Cerebellum (tissue), 4 donors: ENCODE measurements at places on chromosomes 7 and 10. TPM values are rescaled to one million over a fixed set of nuclear protein-coding genes. Genes with fewer than 3 reads are reported as not detected.

DNA sequence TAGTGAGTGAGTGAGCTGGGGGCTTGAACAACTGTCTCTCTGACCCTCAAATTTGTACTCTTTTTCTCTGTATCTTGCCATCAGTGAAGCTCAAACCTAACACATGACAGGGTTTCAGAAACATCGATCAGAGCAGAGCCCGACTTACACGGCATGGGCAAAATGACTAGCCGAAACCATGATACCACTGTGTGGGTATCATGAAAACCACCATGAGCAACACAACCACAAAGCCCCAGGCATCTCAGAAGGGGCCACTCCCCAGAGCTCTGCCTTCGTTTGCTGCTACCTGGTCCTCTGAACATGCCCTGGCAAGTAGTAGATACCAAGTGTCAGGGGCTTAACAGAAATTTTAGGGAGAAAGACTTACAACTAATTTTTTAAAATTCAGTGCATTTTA, 308.5 kb downstream of the WDR11 start:
- no peak for DNase-seq

- peak; percentile 56 for DNase-seq
These were observed 31.8 kb upstream of the VCL start for GRCh38 chr10:73965890-73966768.

PPP1R3A gene
- 0.09 TPM for total RNA-seq

FASTK gene
- total RNA-seq = 26.5 TPM

DNA sequence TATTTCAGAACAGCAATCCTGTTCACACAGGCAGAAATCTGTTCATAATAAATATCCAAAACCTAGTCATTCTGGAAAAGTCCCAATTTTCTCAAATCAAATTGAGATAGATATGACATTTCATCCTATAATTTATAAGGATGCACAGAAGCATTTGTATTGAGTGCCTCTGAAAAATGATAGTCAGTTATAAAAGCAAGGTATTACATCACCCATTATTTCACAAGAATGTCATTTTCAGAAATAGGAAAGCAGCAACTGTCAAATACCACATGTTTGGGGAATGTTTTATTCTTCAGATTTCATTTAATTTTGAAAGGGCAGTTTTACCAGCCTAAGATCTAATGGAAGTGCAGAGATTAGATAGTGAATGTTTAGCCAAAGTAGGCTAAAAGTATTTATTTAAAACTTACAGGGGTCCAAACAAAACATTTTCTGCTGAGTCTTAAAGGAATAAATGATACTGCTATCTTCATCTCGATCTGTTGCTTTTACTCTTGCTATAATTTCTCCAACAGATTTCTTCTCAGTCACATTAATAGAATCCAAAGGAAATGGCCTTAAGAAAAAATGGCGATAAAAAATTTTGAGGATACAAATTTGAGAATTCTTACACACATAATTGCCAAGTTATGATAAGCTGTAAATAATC, 185.8 kb downstream of the HGF start:
- no peak for DNase-seq

- no peak for DNase-seq
These were observed 63.7 kb downstream of the PRSS58 start for GRCh38 chr7:142194201-142194600.

- no peak for DNase-seq
These were observed 41.5 kb upstream of the ZNF438 start for GRCh38 chr10:31073211-31073610.

DNA sequence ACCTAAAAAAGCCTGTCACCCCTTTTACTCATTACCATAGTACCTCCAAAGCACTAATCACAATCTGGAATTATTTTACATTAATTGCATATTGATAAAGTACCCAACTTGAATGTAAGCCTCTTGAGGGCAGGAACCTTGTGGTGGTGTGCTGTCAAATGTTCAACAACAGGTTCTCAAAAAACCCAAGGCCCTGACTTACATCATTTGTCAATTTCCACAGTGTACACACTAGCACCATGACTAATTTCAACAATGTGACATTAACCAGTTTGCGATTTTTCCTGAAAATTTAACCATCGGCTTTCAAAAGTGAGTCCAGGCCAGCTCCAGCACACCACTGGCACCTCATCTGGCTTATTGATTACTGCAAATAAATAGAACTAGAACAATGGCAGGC, 87.5 kb downstream of the SVOPL start:
- DNase-seq = no peak

- no peak for DNase-seq
These were observed 16.6 kb downstream of the PLPP4 start for GRCh38 chr10:120473593-120473992.

DNA sequence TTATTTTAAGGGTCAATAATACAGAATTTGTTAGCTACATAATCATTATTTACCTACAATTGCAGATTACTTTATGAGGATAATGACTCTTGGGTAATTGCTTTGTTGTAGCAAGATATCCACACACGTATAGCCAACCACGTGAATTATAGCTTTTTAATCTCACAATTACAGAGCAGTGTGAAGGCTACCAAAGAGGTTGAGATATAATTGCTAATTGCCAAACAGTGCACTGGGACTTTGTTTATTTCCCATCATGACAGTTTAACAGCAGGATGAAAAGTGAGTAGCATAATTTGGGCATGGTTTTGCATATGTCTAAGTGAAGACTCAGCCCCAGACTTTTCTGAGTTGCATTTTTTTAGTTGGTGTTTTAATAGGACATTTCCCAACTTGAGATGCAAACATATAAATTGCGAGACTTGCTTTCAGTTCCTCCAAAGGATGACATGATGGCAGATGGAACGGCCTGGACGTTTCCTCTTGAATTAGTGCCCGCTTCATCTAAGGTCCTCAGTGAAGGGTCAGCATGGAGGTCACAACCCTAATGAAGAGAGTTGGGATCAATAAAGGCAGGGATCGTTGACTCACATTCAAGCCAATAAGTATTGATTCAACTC, 180.7 kb upstream of the GPR26 start:
- no peak for DNase-seq
